ENCODE measurements at places on chromosomes 4 and X.

DNA sequence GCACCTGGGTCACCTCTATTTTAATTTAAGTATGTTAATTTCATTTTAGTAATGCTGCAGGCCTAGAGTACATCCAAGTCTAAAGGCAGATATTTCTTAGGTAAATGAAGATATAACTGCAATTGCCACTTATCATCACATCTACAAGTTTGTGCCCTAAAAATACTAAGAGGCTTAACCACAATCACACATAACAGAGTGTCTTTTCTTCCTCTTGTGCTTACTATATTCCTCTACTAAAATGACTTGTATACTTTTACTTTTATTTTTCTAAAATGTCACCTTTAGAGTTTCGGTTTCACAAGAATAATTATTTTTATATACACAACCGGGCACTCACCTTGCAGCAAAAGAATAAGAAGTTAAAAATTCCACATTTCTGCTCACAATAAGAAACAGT lies 77.9 kb downstream of the EFHC2 start:
- no peaks in the 10 kb centered on the region for H3K4me1 ChIP-seq
- no peak overlapping the region for H3K27ac ChIP-seq
- no peak overlapping the region for H3K4me3 ChIP-seq

- no peaks in the 10 kb centered on the region for H3K4me1 ChIP-seq
- H3K4me3 ChIP-seq: no peak overlapping the region
- H3K27me3 ChIP-seq: no peaks in the 10 kb centered on the region
- DNase-seq: peak; percentile 19
- no peaks in the 10 kb centered on the region for H3K36me3 ChIP-seq
- H3K27ac ChIP-seq: peak overlapping the region; percentile 27
Observed at GRCh38 chrX:19670854-19671620, 155.7 kb upstream of the MAP3K15 start.

DNA sequence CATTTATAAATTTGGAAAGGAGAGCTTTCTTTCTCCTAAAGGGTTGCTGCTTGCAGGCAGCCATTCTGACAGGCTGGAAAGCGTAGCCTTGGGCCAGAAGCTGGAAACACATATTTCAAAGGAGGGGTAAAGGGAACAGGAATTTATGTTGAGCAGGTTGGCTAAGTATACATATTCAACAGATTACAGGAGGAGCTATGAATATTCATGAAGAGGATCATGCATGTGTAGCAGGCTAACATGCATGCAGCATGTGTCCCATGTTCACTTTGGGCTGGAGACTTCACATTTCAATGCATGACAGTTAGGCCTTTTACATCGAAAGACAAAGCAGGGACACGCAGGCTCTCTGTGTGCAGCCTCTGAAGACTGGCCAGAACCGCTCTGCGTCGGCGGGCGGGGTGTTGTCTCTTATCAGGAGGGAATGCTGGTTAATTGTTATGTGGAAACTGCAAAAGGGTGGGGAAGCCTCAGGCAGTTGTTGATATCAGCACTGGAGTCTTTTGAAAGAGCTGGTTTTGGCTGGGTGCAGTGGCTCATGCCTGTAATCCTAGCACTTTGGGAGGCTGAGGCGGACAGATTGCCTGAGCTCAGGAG lies 31.5 kb downstream of the CASP3 start:
- H3K27me3 ChIP-seq: no peaks in the 10 kb centered on the region
- H3K4me1 ChIP-seq: no peaks in the 10 kb centered on the region
- H3K27ac ChIP-seq: no peak overlapping the region
- no peaks in the 10 kb centered on the region for H3K36me3 ChIP-seq

GRCh38 chrX:38754102-38754790 lies 47.0 kb upstream of the MID1IP1 start:
- peak; percentile 52 for DNase-seq
- H3K27ac ChIP-seq: no peak overlapping the region
- no peaks in the 10 kb centered on the region for H3K36me3 ChIP-seq

DNA sequence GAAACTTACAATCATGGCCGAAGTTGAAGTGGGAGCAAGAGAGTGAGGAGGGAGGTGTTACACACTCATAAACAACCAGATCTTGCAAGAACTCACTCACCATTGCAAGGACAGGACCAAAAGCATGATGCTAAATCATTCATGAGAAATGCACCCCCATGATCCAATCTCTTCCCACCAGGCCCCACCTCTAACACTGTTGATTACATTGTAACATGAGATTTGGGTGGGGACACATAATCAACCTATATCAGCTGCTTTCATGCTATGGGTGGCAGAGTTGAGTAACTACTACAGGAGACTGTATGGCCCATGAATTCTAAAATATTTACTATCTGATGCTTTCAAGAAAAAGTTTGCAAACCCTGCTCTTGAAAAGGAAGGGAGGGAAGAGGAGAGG lies 155.1 kb downstream of the DEFB131A start:
- no peaks in the 10 kb centered on the region for H3K27me3 ChIP-seq
- no peak for DNase-seq

DNA sequence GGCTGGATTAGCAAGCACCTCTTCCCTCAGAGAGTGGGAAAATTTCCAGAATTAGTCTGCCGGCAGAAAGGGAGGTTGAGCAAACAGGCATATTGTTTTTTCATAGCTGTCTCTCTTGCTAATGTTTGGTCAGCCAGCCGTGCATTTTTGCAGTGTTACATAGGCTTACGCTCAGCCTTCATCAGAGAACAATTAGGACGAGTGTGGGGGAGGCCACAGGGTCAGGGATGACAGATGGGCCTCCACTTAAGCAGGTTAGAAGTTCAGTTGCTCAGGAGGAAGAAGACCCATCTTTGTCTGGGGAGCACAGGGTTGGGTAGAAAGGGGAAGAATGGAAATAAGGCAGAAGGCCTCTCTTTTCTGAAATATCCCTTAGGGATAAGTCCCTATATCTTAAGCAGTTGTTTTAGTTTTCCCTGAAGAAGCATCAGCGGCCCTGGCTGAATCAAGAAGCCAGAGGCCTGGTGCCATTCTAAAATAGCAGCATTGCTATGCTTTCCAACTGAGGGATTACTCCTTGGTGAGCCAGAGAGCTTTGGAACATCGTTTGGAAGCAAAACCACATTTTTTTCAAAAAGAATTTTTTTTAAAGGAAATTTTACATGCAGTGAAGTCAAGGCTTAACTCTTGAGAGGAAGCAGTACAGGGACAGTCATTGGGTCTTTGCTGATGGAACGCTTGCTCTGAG lies 118.8 kb downstream of the SMIM20 start:
- H3K4me3 ChIP-seq: no peak overlapping the region
- H3K4me1 ChIP-seq: no peaks in the 10 kb centered on the region
- DNase-seq: peak; percentile 36
- H3K36me3 ChIP-seq: no peaks in the 10 kb centered on the region
- H3K27me3 ChIP-seq: no peaks in the 10 kb centered on the region
- H3K27ac ChIP-seq: no peak overlapping the region
